ENCODE measurements at places on chromosomes 5 and 9.

GRCh38 chr5:56100439-56101176 is 105.8 kb upstream of the IL6ST start:
- DNase-seq, result no peak

DNA sequence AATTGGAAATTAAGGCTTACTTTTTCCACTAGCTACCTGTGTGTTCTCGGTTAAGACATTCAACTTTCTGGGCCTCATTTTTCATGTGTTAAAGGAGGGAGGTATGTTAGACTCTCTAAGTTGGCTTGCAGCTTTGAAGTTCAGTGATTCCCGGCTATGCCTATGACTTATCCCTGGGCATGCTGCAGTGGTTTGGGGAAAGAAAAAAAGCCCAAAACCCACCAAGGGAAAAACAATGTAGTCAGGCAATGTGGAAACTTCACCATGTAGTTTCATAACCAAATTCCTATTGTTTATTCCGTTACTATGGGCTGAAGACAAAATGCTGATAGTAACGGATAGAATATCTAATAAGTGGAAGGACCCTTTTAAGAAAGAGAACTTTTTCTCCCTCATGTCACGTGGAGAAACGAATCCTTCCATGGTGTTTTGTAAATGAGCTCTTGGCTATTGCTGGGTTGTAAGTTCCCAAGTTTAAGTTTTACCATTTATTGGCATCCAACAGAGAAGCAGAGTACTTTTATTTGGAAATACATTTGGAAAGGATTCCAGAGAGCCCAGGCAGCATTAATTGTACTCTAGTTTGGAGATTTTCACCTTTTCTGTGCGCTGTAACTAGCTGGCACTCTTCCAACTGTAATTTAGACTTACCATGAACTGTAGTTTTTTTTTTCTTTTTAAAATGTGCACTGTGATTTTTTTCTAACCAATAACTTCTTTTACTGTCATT is 84.9 kb upstream of the MPDZ start:
- DNase-seq, result no peak

- no peak for DNase-seq
These were observed 48.0 kb downstream of the SAR1B start for GRCh38 chr5:134584662-134585061.

- no peak for DNase-seq
These were observed 979 bp downstream of the PCDHGA12 start for GRCh38 chr5:141431286-141431685.

GRCh38 chr5:52840277-52841050 is 52.7 kb downstream of the ITGA1 start:
- no peak for DNase-seq

DNA sequence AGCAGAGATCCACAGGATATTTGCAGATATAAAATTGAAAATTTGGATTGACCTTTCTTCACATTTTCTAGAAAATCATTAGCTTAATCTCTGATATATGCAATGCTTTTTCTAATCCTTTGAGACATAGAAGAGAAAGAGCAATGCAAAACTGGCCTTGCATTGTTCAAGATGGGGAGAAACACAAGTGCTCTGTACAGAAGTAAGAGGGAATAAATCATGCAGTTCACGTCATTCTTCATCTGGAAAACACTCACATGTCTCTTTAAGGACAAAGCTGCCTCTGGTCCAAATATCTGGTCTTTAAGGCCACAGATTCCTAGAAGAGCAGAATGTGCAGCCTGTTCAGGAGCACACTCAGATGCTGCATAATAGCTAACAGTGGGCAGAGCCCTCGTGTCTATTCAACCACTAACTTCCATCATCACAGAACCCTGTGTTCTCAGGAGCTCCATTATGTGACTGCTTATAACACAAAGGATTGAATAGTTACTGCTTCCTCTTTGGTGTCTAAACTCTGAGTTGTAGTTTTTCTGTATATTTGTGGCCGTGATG is 277.5 kb downstream of the PLK2 start:
- DNase-seq, result no peak

GRCh38 chr5:144139586-144139985 is 30.9 kb downstream of the YIPF5 start:
- DNase-seq, result no peak

DNA sequence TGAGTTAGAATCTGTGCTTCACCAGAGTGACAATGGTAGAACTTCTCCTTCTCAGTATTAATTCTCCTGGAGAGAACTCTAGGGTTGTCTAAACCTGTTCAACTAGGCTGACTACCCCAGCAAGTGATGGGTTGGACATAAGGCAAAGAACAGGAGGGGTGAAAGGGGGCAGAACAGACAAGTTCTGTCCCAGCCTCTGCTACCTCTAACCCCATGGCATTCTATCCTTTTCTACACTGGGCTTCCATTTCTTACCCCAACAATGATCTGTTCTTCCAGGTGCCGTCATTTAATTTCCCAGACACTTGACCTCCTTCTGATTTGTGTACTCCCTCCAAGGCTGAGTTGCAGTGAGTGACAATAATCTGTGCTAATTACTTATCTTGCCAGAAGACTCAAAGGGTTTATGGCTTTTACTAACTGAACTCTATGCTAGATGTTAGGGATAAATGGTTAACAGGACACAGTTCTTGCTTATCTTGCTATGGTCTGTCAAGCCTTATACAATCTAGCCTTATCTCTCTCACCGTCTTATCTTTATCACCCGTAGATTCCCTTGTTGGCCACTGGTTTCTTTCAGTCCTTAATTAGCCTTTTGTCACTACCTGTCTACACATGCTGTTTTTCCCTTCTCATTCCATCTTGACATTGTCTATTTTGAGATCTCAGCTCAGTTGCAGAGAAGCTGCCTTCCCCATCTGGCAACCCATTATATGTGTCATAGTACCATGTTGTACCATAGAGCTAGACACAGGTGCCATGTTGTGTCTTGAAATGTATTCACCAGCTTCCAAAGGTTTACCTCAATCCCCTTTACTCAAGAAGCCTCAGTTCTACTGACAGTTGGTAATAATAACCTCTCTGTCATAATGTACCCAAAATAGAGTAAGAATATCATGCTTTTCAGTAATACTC is 10.0 kb upstream of the MATR3 start:
- DNase-seq, result no peak

DNA sequence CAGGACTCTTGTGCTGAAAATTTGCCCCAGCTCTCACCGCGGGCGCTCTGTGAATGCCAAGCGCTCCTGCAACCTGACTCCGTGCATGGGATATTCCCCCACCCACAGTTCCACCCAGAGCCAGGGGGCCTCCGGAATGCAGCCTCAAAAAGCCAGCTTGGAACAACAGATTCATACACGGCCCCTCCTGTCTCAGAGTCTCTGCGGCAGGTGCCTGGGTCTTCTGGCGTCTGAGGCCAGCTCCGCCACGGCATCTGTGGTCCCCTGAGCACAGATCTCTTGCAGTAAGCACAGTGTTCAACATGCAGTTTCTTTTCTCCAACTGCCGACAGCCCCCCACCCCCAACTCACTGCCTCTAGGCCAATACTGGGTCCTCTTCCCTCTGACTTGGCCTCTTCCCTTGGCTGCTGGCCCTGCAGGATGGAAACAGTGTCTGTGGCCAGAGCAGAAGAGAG is 355.7 kb upstream of the IRX2 start:
- DNase-seq, result no peak

DNA sequence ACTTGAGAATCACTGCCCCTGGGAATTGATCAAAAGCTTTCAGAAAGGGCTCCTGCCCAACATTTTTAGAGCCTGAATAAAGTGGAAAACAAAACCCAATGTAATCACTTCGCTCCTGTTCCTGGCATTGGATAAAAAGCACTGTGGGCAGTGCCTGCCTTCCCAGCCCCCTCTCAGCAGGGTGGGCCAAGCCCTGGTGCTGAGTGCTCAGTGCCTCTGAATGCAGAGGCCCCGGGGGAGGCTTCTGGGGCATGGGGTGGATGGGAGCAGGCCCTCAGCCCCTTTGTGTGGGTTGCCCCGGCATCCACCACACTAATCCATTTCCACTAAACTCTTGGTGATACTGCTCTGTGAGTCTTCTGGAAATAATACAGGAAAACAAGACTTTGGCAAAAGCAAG is 55.6 kb downstream of the CFAP90 start:
- no peak for DNase-seq

GRCh38 chr5:1785062-1785461 is 14.6 kb downstream of the MRPL36 start:
- DNase-seq, result no peak
